ENCODE measurements at places on chromosomes 7 and 10.

DNA sequence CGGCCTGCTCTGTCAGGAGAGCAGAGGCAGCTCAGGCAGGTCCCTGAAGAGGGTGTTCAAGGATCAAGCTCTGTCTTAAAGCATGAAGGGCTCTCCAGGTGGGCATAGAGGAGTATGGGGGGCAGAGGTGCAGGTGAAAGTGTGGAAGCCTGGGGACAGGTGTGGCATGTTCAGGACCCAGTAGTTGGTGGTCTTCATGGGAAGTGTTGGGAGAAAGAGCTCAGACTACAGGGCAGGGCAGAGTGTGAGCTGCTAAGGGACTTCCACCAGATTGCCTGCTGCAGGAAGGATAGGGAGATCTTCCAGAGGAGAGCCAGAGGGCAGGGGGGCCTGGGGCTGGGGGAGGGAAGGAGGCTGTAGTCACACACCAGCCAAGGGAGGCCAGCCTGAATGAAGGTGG is 156.5 kb upstream of the GDF10 start:
- no peak for DNase-seq

DNA sequence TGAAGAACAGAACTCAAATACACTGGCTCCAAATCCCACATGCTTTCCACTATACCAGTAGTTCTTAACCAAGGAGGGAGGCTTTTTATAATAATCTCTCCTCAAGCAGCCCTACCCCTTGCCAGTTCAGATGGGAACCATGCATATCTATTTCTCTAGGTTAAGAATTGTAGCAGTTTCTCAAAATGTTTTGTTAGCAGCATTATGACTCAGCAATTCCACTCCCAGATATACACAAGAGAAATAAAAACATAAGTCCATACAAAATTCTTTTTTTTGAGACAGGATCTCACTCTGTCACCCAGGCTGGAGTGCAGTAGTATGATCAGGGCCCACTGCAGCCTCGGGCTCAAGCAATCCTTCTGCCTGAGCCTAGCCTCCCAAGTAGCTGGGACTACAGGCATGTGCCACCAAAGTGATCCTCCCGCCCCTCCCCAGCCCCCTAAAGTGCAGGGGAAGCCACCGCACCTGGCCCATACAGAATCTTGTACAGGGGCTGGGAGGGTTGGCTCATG is 18.1 kb downstream of the YWHAG start:
- no peak for DNase-seq

DNA sequence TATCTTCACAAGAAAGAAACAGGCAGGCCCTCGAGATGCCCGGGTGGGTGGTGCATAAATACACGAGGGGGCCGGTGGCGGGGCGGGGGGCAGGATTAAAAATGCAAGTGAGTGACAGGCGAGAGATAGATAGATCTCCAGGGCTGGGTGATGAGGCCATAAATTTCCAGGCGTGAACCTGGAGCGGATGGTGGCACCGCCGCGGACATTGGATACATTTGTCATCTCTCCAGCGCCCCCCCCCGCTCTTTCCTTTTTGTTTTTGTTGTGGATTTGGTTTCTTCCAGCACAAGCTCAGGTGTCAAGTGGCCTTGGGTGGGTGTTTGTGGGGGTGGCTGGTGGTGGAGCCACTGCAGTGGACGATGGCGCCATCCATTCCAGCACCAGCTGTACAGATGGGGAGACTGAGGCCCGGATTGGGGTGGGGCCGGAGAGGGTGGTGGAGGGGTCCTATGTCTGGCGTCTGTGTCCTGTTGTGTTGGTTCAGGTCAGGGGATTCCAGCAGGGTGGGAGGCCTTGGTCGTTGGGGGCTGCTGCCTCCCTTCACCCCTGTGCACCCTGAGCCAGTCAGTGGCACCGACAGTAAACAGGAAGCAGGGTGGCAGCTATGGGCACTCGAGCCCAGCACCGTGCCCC is 2.9 kb downstream of the ELFN1 start:
- no peak for DNase-seq

DNA sequence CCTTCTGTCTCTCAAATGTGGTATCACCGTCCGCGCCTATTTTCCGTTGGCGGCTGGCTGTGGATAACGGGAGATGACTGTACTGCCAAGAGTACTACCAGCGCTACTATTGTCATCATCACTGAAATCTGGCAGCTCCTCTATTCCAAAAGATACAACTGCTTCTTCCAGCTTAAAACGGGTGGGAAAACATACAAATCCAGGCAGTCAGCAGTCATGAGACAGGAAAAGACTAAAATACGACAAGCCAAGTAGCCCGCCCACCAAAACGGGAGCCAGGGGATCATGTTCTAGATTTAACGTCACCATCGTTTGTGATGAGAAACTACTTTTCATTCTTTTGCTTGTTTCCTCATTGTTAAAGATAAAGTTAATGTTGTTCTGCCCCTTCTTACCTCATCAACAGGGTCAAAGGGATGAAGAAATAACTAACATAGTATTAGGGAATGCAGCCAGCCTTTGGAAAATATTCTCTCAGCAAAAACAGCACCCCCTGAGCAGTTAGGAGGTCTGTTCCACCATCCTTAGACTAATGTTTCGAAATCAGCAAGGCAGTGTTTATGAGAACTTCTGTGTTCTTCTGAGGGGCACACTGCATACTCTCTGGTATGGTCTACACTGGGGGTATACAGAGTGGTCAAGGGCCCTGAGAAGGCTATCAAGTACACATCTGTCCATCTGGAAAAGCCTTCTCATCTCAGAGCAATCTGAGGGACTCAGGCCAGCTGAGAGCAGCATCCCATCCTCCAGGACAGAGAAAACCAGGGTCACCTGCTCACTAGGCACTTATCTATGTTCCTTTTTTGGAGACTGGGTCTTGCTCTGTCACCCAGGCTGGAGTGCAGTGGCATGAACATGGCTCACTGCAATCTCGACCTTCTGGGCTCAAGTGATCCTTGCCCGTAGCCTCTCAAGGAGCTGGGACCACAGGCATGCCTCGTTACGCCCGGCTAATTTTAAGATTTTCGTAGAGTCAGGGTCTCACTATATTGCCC is 47.5 kb downstream of the GNA12 start:
- DNase-seq, result no peak

DNA sequence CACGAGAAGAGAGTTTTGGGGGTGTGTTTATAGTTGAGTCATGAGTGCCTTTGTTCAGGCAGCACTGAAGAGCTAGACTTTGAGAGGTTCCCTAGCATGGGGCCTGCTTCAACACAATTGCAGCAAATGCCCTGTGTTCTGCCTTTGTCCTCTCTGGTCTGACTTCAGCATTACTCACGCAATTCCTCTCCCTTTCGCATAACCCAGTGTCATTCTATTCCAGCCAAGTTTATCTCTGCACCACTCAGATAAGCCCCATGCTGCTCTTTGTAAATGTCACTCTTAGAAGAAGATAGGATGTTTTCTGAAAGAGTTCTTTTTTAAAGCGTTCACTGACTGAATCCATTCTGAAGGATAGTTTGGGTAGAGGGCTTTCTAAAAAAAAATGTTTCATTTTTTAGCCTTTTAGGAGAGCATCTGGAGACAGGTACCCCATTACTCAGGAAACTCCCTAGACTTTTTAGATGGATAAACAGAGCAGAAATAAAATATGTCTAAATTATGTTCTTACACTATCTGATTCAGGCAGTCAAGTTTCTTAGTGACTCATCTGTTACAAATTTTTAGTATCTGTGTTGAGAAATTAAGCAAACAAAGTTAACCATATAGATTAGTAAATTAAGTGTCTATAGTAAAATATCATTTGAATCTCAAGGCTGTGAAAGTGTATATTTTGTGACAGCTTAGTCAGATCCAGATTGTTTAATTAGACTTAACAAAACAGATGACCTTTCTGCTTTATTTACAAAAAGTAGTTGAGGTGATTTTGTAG is 318.5 kb downstream of the GPR158 start:
- no peak for DNase-seq

GRCh38 chr10:132249824-132250375 is 57.9 kb downstream of the STK32C start:
- DNase-seq, result no peak

GRCh38 chr10:128052696-128053095 is 73.5 kb downstream of the MKI67 start:
- DNase-seq, result no peak

- no peak for DNase-seq
These were observed 255.4 kb upstream of the LRGUK start for GRCh38 chr7:133871757-133872156.

DNA sequence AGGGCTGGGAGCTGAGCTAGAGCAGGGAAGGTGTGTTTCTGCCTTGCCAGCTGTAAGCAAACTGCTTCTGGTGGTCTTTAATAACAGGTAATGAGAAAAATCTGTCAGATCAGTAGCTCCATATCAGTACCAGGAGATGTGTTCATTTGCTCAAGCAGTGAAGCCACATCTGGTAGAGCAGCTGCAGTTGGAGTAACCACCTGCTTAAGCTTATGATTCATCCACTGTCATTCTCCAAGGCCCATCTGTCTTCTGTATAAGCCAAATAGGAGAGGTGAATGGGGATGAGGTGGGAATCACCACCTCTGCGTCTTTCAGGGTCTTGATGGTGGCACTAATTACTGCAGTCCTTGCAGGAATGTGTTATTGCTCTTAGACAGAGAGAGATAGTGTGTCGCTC is 18.4 kb upstream of the COBL start:
- DNase-seq, result no peak

DNA sequence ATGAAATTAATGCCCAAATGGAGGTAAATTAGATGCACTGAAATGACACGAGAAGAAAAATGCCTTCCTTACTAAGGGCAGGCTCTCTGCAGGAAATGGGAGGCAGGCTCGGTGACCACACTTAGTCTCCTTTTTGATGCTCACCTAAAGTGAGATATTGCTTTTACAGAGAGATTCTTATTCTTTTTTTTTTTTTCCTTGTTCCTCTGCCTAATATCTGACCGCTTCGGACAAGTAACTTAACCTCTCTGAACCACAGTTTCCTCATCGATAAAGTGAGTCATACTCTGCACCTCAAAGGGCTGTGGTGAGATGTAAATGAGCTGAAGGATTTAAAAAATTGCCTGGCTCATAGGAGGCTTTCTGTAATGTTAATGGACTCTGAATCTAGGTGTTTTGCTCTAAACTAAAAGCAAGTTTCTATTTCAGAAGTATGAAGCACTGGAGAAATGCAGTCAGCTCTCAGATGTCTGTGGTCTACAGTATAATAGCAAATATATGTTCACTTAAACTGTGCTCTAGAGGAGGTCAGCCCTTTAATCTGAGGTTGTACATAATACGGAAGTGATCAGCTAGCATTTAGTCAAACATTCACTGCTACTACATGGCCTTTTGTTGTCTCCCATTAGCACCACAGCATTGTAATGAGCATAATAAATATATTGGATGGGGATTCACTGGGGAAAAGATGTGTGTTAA is 23.2 kb downstream of the NKX2-3 start:
- no peak for DNase-seq

DNA sequence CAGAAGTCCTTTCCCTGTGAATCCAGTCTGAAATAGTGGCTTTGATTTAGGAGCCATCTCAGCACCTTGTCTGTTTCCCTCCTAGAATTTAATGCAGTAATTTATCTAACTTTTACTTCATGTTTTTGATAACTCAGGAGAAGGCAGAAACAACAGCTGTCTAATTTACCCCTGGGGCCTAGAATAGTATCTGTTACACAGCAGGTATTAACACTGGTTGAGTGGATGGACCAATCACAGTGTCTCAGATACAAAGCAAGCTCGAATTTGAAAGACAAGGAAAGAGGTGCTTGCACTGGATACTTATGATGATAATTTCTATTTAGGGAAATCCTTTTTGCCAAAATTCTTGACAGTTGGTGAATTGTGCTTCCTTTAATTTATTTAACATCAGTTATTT is 23.4 kb downstream of the CHRM2 start:
- DNase-seq, result no peak

- no peak for DNase-seq
These were observed 119.3 kb upstream of the SEC61G start for GRCh38 chr7:54878339-54878738.

DNA sequence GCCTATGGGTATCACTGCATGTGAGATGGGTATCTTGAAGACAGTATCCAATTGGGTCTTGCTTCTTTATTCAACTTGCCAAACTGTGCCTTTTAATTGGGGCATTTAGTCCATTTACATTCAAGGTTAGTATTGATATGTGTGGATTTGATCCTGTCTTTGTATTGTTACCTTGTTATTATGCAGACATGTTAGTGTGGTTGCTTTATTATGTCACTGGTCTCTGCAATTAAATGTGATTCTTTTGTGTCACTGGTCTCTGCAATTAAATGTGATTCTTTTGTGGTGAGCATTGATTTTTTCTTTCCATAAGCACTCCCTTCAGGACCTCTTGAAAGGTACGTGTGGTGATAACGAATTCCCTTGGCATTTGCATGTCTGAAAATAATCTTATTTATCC is 357.8 kb upstream of the STEAP1 start:
- no peak for DNase-seq

DNA sequence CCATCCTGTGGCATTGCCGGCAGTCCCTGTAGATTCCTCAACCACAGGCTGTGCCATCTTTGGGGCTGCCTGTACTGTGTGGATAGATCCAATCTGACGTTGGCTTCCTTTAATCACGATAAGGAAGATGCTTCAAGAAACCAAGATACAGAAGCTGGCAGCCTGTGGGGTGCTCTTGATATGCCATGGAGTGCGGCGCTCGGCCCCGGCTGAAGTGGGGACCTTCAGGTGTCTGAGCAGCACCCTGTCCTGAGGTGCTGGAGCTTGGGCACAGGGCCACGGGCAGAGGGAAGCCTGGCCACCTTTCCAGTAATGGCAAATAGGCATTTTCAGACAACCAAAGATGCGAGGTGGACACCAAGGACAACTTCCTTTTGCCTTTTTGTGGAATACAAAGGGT is 139.5 kb downstream of the ACTR3B start:
- no peak for DNase-seq

GRCh38 chr7:156703773-156704482 is 63.4 kb downstream of the RNF32 start:
- no peak for DNase-seq

- DNase-seq, result no peak
These were observed 11.6 kb upstream of the LIPF start for GRCh38 chr10:88652616-88653015.

- no peak for DNase-seq
These were observed at the start of gene HOXA5 for GRCh38 chr7:27143023-27143949. TSS of gene HOXA5 (minus strand) at chr7:27143681. CDS start at chr7:27143607, 74 bp downstream.

DNA sequence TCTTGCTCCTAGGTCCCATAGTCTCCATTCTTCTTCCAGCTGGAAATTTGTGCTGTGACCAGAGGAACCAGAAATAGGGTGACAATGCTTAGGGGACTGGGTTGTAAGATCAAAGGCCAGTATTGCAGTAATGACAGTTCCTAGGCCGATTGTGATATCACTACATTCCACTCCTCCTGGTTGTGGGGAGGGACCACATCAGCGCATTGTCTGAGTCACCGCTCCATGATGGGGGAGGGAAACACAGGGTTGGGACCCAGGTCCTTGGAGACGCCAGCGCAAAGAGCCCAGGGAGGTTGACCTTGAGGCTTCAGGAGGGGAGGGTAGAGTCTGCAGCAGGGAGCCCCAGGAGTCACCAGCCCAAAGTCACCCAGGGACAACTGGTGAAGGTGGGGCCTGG is 20.8 kb upstream of the GGCT start:
- no peak for DNase-seq

DNA sequence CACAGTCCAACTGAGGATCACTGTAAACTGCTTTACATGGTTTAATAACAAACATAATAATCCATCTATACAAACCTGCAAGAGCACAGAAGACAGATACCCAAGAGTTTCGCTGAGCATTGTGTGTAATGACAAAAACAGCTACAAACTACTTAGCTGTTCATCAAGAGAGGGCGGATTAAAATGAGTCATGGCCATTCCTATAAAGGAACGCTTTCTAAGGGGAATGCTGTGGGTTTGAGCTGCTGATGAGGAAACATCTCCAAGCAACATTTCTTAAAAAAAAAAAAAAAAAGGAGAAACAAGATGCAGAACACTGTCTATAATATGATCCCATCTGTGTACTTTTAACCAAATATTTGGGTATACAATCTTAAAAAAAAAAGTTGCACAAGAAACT is 33.8 kb downstream of the VOPP1 start:
- no peak for DNase-seq

Measured in stimulated activated CD8-positive, alpha-beta memory T cell treated with anti-CD3 and anti-CD28 coated beads, Interleukin-12 subunit alpha, Interleukin-12 subunit beta, amount 100 ng/mL, for 1 hour (primary cell).